Esophagus squamous epithelium (tissue), 5 donors: ENCODE measurements at places on chromosomes 4 and X. TPM values are rescaled to one million over a fixed set of nuclear protein-coding genes. Genes with fewer than 3 reads are reported as not detected.

DNA sequence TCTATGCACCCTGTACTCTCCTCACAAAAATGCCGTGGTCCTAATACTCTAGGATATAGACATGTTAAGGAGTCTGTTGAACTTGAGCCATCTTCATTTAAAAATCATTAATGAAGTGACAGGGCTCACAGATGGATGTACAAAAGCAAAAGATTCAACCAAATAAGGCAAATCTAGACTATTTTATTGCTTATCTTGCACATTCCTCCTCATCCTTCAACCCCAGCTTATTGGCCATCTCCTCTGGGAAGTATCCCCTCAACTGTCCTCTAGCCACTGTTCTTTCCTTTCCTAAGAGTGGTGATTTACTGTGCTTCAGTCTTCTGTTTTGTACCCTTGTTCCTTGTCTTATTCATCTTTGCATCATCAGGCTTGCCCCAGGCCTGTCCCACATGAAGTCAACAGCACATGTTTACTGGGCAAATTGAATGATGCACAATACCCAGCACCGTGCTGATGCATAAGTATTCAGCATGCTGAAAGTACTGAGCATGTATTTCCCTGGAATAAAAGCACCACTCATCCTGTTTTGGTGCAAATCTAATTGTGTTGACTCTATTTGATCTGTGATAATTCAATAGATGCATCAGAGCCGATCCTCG is 287.3 kb upstream of the CLNK start:
- H3K27me3 ChIP-seq: no peaks in the 10 kb centered on the region
- H3K4me3 ChIP-seq: no peak overlapping the region
- H3K27ac ChIP-seq: no peak overlapping the region
- H3K36me3 ChIP-seq: no peaks in the 10 kb centered on the region
- no peaks in the 10 kb centered on the region for H3K4me1 ChIP-seq

- H3K27ac ChIP-seq: no peak overlapping the region
- no peaks in the 10 kb centered on the region for H3K36me3 ChIP-seq
- no peaks in the 10 kb centered on the region for H3K4me1 ChIP-seq
These were observed 75.3 kb downstream of the SLIT2 start for GRCh38 chr4:20326977-20327376.

Gene LIN54
- 15.4 TPM for total RNA-seq

DNA sequence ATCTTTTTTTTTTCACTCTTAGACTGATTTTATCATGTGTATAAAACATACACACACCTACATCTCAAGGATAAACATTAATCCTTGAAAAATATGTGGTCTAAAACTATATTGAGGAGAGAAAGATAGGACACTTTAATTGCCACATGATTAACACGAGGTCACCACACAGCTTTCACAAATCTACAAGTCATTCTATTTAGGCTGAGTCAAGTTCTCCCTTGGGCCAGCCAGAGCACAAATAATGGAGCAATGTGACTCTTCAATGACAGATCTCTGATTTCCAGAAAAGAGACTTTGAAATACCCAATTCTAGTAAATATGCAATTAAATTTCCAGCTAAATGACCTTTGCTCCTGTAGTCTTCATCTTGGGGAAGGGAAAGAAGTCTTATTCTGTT is 12.9 kb upstream of the ADH4 start:
- H3K36me3 ChIP-seq: no peaks in the 10 kb centered on the region
- no peak overlapping the region for H3K4me3 ChIP-seq
- H3K27me3 ChIP-seq: no peaks in the 10 kb centered on the region

- no peaks in the 10 kb centered on the region for H3K36me3 ChIP-seq
- no peaks in the 10 kb centered on the region for H3K27me3 ChIP-seq
- no peak for DNase-seq
- H3K27ac ChIP-seq: no peak overlapping the region
- H3K4me1 ChIP-seq: peaks cover 6% of the 10 kb centered on the region
- H3K4me3 ChIP-seq: no peak overlapping the region
These were observed 20.0 kb upstream of the HOPX start for GRCh38 chr4:56701161-56701480.

Gene SLC10A4
- total RNA-seq: not detected

GRCh38 chr4:103091601-103092223 is 7.9 kb downstream of the BDH2 start:
- no peaks in the 10 kb centered on the region for H3K4me1 ChIP-seq
- no peak overlapping the region for H3K27ac ChIP-seq
- H3K36me3 ChIP-seq: peaks cover 4% of the 10 kb centered on the region
- no peak for DNase-seq
- no peak overlapping the region for H3K4me3 ChIP-seq
- no peaks in the 10 kb centered on the region for H3K27me3 ChIP-seq

DNA sequence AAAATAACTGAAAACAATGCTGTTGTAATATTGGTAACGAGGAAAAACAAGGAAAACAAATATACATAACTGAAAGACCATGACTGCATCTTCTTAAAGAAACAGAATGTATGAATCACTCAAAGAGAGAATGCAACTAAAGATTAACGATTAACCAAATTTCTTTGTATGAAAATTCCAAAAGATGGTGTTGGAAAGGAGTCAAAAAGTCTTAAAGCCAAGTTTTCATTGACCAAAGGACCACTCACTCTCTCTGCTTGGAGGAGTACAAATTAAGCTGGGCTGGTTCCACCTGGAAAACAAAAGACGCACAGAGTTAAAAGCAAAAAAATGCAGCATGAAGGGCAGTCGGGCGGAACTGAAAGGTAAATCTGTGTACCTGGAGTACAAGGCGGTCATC is 1.8 kb downstream of the DCAF12L1 start:
- H3K4me1 ChIP-seq: no peaks in the 10 kb centered on the region
- H3K27me3 ChIP-seq: peaks cover 4% of the 10 kb centered on the region
- DNase-seq: no peak
- H3K4me3 ChIP-seq: no peak overlapping the region

Gene USP38
- total RNA-seq: 16.2 TPM

- no peak overlapping the region for H3K27ac ChIP-seq
- no peak overlapping the region for H3K4me3 ChIP-seq
- DNase-seq: no peak
- no peaks in the 10 kb centered on the region for H3K4me1 ChIP-seq
These were observed 105.6 kb downstream of the CNKSR2 start for GRCh38 chrX:21479695-21480270.

DNA sequence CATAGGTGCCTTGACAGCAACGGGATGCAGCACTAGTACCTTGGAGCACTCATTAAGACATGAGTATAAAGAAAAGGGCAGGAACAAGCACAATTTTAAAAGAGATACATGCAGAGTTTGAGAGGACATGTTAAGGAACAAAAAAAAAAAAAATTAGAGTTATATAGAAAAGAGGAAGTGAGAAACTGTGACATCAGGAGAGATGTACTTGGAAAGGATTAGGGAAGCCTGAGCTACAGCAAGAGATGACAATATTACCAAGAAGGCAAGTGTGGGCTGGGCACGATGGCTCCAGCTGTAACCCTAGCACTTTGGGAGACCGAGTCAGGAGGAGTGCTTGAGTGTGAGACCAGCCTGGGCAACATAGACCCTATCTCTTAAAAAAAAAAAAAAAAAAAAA is 37.4 kb downstream of the GPR143 start:
- no peaks in the 10 kb centered on the region for H3K36me3 ChIP-seq
- no peak overlapping the region for H3K4me3 ChIP-seq
- no peaks in the 10 kb centered on the region for H3K27me3 ChIP-seq
- H3K4me1 ChIP-seq: no peaks in the 10 kb centered on the region
- DNase-seq: no peak

Gene TEC
- total RNA-seq: 3.8 TPM

- H3K4me1 ChIP-seq: no peaks in the 10 kb centered on the region
- no peak for DNase-seq
These were observed 71.0 kb downstream of the PRSS12 start for GRCh38 chr4:118281611-118282442.

DNA sequence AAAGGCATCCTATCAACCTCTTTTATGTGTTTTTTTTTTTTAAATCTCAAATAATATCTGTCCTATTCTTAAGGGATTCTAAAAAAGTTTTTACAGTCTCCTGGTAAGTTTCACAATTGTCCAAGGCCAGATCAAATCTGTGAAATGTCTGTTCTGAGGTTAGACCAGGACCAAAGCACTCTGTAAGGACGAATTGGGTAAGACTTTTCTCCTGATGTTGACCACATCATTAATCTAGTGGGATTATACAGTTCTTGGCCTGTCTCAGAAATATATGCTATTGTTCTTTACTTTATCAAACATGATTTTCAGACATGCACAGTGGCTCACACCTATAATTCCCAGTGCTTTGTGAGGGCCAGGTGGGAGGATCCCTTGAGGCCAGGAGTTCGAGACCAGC is 45.8 kb upstream of the TMEM131L start:
- no peaks in the 10 kb centered on the region for H3K27me3 ChIP-seq
- H3K4me3 ChIP-seq: no peak overlapping the region
- DNase-seq: no peak
- H3K27ac ChIP-seq: no peak overlapping the region
- no peaks in the 10 kb centered on the region for H3K4me1 ChIP-seq

Gene MAGEE2
- total RNA-seq: not detected

Gene GAGE2A
- total RNA-seq: not detected

Gene SUPT20HL2
- not detected for total RNA-seq

Gene CCNA2
- 43.5 TPM for total RNA-seq

DNA sequence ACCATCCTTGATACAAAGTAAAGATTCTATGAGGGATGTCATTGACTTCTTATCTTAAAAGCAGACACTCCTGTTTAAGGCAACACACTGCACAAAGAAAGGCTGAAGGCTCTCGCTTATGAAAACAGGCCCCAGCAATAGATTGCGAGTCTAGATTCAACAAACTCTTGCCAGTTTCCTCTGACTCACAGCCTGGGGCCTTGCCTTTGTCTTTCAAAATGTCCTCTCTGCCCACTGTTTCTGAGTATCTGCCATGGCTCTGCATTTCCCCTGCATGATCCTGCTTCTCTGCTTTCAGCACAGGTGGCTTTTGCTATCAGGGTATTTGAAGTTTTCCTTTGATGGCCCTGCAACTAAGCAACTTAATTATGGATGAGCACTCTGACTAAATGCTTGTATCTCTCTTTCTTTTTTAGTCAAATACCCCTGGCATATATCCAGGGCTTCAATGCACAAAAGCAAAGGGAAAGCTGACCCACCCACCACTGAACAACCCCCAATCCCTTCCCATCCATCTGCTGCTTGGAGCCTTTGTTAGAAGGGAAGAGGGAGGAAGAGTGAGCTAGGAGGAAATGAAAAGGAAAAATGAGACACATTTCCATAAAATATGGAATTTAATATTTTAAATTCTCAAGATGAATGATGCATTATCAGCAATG is 32.2 kb downstream of the NDP start:
- no peak overlapping the region for H3K27ac ChIP-seq
- H3K36me3 ChIP-seq: no peaks in the 10 kb centered on the region
- DNase-seq: no peak
- no peak overlapping the region for H3K4me3 ChIP-seq

DNA sequence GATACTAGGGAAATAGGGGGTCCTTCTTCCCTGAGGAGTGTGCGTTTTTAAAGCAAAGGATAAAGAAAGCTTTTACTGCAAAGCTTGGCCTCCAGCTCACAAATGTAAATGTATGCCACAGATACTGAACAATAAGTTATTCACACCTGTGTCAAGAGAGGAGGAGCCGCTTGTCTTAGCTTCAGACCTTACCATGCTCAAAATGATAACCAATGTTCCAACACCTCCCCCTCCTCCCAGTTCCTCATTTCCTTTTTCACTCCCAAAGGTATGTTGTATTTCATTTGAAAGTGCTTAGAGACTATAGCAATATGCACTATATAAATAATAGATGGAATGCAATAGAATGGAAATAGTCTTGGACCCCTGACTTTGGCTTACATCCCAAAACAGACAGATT is 47.0 kb upstream of the RAPGEF2 start:
- H3K4me3 ChIP-seq: no peak overlapping the region
- H3K27me3 ChIP-seq: no peaks in the 10 kb centered on the region
- H3K36me3 ChIP-seq: no peaks in the 10 kb centered on the region
- H3K4me1 ChIP-seq: no peaks in the 10 kb centered on the region
- DNase-seq: no peak

Gene IQSEC2
- total RNA-seq: 12.7 TPM

- no peaks in the 10 kb centered on the region for H3K27me3 ChIP-seq
- H3K4me1 ChIP-seq: no peaks in the 10 kb centered on the region
These were observed 30.3 kb downstream of the NFKB1 start for GRCh38 chr4:102531462-102531861.

- no peaks in the 10 kb centered on the region for H3K36me3 ChIP-seq
- H3K4me3 ChIP-seq: no peak overlapping the region
- H3K27ac ChIP-seq: no peak overlapping the region
- no peaks in the 10 kb centered on the region for H3K27me3 ChIP-seq
These were observed 34.2 kb upstream of the PGM2 start for GRCh38 chr4:37792241-37792640.
